Activated CD4-positive, alpha-beta T cell treated with anti-CD3 and anti-CD28 coated beads, Interleukin-2, amount 50 U/mL, for 4 hours (primary cell): ENCODE measurements at places on chromosomes 7 and 10.

GRCh38 chr7:115359119-115359518 is 437.2 kb downstream of the MDFIC start:
- DNase-seq: no peak

DNA sequence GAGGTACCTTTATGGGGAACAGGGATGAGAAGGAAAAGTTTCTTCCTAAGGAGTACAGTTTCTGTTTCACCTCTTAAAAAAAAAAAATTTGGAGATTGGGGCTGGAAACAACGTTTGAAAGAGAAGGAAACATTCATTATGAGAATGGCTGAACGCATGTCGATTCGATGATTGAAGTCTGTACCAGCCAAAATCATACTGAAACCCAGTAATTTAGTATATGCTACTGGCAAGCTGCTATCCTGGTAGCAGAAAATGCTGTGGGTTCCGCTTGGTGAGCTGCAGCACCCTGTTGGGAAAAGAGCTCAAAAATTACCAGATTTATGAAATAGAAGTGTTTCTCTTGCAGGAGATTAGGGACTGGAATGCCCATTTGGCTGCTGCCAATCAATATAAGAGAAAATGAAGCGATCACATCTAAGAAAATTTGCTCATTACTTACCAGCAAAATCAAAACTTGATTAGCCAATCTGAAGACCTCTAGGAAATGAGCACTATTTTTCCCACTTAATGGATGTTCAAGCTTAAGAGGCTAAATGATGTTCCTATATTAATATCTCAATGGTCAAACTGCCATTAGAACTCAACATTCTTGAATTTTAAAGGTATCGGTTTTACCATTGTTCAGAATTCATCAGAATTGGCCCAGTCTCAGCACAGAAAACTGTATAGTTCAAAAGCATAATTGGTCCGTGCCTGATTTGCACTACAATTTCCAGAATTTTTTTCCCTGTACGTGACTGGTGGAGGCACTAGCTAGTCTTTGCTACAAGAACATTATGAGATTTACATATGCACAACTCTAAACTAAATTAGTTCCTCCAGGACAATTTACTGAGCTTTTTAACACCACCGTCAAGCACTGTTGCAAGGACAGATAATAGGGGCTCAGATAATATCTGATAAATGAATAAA is 1.2 kb upstream of the ITGB1 start:
- no peak for DNase-seq

GRCh38 chr10:56507033-56507432 is 146.0 kb upstream of the ZWINT start:
- no peak for DNase-seq

GRCh38 chr7:85883-86515 is 106.4 kb upstream of the FAM20C start:
- DNase-seq: no peak

DNA sequence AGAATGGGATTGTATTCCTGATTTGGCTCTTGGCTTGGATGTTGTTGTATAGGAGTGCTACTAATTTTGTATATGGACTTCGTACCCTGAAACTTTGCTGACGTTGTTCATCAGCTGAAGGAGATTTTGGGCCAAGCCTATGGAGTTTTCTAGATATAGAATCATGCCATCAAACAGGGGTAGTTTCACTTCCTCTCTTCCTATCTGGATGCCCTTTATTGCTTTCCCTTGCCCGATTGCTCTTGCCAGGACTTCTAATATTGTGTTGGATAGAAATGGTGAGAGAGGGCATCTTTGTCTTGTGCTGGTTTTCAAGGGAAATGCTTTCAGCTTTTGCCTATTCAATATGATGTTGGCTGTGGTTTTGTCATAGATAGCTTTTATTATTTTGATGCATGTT is 92.3 kb downstream of the CCDC7 start:
- no peak for DNase-seq

DNA sequence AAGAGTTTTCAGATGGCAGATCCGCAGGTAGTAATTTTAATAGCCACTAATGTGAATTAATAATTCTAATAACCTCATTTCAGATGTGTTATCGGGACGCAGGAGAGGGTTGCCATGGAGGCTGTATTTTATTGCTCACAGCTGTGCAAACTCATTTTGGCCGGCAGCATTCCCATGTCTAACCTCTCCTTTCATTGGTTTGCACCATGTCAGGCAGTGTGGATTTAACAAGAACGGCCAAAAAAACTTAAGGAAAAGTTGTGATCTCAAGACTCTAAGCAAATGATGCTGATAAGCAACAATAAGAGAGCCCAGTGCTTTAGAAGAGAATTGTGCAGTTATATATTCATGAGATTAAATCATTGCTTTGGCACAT is 88.7 kb upstream of the NRP1 start:
- DNase-seq: no peak

GRCh38 chr10:43701295-43701694 is 52.6 kb upstream of the ZNF32 start:
- DNase-seq: no peak

DNA sequence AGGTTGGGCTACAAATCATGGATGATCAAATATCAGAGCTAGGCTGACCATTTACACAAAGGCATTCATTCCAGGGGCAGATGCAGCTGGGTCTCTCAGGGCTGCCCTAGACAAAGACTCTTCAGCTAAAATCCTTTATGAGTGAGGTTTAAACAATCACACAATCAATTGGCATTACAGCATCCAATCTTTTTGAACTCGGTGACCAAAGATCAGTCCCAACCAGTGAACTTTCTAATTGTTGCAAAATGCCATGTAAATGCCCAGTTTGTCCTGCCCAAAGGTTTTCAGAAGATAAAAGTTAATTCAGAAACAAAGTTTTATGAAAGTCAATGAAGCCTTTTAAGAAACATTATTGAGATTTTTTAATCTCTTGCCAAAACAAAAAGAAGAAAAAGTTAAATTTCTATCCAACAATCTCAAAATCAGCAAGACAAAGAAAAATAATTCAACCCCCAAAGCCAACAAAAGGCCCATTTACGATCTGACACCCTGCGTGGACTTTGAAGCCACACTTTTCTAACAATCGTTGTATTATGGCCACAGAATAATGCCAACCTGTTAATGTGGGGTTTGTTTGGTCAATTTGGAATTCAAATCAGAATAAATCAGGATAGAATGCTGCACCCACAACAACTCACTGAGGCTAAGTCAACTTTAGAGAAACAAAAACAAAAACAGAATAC is 40.9 kb downstream of the GPR37 start:
- DNase-seq: no peak

DNA sequence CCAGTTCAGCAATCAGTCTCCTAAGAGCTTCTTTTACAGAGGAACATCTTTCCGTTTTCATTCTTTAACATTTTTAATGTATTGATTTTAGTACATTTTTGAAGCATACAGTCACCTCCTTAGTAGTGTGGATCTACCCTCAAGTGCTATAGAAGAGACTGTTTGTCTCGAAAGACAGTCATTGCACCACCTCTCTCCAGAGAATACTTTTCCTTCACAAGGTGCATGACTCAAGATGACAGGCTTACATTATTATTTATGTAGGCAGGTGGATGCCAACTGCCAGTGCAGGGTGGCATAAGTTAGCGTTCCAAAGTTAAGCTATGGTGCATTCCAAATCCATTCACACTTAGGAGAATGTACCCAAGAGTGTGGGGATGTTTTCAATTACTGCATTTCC is 71.8 kb downstream of the ZEB1 start:
- no peak for DNase-seq

- no peak for DNase-seq
Measured at GRCh38 chr10:44925224-44925623, 14.1 kb downstream of the TMEM72 start.

DNA sequence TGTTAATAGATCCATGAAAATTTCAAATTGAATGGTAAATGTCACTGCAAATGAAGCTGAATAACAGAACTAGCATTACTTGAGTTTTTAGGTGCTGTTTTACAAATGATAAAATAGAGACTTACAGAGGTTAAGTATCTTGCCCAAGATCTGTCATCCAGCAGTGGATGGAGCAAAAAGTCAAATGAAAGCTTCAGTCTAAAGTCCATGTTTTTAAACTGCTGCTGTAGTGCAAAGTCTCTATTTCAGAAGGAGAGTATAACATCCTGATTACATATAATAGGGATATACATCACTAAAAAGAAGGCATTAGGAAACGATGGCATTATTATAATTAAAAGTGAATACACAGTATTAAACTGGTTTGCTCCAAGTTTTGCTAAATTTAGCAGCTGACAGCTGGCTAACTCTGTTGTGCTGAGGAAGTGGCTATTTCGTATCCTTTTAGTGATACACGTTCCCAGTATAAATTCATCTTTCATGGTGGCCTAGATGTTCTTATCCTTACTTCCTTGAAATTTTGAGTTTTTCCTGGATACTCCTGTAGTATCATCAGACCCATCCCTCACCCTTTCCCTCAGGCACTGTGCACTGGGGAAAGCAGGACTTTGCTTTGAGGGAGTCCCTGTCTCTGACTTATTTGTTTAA is 603.2 kb downstream of the MAGI2 start:
- no peak for DNase-seq

DNA sequence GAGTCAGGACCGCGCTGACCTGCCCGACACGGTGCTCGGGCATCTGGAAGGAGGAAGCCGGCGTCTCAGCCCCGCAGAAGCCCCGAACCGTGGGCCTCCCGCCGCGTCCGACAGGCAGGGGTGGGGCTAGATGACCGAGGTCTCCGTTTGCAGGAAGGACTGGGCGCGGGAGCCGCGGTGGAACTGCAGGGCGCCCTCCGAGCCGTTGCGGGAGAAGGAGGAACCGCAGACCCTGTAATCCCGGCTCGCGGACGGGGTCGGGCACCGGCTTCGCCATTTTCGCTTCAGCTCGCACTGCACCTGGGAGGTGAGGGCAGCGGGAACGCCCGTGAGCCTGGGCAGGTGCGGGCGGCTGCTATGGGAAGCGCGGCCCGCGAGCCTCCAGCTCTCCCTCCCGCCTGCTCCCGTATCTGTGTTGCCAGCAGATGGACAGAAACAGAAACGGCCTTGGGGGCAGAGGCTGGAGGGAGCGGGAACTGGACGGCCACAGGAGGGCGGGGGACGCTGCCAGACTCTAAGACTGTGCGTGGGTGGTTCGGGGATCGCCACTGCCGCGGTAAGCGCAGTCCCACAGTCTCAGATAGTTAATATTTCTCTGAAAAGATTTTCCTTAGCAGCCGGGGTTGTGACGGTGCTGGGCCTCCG is 114.1 kb downstream of the VIPR2 start:
- no peak for DNase-seq

- no peak for DNase-seq
Measured at GRCh38 chr7:26085771-26086170, 66.2 kb upstream of the NFE2L3 start.

GRCh38 chr7:69025249-69025648 is 573.0 kb upstream of the AUTS2 start:
- no peak for DNase-seq

- DNase-seq: no peak
Measured at GRCh38 chr10:126928274-126928673, 23.0 kb downstream of the DOCK1 start.

- DNase-seq: no peak
Measured at GRCh38 chr7:6360841-6361240, 86.9 kb downstream of the DAGLB start.

DNA sequence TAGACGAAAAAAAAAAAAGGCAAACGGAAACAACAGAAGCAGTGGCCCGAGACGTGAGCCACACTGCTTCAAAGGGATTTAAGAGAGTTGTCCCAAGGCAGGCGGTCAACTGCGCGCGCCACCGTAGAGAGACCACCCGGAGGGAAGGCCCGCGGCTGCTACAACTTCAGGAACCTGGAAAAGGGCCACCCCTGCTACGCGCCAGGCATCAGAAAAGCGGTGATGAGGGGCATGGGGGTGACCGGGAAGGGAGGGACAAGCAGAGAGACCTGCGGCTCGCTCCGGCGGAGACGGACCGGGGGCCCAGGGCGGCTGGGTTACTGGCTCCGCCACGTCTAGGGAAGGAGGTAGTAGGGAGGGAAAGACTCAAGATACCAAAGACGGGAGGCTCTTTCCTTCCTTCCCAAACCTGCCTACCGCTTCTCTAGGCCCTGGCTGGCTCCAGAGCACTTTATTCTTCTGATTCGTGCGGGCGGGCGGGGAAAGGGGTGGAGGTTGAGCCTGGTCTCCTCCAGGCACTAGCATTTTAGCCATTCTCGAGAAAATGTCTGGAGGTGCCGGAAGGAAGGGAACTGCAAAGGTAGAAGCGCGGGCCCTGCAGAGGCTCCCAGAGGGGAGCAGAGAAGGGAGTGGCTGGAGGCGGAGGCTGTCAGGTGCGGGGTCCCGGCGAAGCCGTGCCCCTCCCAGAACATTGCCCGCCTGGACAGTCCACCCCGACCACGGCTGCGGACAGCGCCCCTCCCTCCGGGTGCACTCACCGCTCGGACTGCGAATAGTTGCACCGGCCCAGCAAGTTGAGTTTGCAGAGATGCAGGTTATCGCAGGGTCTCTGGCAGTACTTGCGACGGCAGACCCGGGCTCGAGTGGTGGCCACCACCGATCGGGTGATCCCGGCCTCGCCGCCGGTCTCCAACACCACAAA is 993 bp downstream of the ZC3HAV1 start:
- DNase-seq: no peak

DNA sequence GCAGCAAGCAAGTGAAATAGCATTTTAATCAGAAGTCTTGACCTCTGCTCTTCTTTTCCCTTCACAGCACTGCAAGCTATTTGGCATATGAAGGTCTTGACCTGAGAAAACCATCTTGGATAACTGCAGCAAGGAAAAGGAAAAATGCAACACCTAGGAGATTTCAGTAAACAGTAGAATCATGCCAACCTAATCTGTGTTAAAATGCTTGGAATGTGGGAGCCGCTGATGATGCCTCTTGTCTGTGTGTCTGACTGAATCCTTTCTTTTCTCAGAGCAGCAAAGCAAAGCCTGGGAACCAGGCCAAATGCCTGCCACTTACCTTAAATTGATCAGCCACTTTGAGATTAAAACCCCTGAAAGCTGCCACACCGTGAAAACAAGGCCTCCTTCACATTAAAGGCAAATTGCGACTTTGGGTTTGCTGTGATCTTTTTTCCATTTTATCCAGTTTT is 80.4 kb upstream of the CDK6 start:
- no peak for DNase-seq

DNA sequence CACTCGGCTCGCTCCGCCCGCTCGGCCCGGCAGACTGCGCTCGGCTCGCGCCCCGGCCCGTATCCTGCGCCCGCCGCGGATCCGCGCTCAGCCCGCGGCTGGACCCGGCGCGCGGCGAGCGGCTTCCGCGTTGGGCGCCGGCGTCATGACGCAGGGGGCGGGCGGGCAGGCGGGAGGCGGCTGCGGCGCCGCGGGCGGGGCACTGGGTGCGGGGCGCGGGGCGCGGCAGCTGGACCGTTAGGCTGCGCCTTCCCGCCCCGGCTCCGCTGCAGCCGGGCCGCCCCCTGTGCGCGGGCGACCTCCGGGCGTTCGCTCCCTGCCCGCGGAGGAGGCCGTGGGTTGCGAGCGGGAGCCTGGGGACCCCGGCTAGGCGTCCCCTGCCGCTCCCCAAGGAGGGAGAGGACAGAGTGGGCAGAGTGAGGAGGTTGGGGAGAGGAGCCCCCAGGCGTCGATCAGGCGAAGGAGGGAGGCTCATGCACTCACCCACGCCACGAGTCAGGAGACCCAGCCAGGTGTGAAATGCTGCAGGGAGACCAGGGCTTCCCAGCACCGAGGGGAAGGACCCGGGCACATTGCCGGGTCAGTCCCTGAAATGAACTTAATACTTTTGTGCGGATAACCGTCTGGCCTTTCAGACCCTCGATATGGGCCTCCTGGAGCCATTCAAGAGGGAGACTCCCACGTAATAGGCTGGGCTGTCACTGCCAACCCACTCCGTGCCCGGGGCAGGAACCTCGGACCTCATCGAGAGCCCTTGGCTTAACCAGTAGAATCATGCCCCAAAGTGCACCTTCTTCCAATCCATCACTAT is at the start of gene PIP4K2A:
TSS of gene PIP4K2A (minus strand) at position 100 of the 811 bp plus-strand sequence. CDS start 252 bp downstream, outside the sequence.
- DNase-seq: peak; percentile 63

- DNase-seq: no peak
Measured at GRCh38 chr7:47535035-47535703, 46.7 kb downstream of the TNS3 start.
